ENCODE measurements at places on chromosomes 12 and 14.

GRCh38 chr14:68737086-68737485 lies 55.8 kb downstream of the ZFP36L1 start:
- DNase-seq, result no peak

DNA sequence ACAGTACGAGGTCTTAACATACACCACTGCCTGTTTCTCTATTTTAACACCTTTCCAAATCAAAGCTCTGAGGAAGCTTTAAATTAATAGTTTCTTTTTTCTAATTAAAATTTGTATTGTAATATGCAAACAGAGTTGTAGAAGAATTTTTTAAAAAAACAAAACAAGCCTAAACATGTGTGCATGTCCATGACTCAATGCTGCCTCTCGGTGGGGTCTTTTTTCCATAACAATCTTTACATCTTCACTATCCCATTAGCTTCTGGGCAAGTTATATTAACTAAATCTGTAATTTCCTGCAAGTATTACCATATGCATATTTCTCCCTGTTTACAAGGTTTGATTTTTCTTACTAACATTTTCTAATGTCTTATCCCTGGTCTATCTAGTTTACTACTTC lies 143.9 kb upstream of the NAV3 start:
- DNase-seq, result no peak

DNA sequence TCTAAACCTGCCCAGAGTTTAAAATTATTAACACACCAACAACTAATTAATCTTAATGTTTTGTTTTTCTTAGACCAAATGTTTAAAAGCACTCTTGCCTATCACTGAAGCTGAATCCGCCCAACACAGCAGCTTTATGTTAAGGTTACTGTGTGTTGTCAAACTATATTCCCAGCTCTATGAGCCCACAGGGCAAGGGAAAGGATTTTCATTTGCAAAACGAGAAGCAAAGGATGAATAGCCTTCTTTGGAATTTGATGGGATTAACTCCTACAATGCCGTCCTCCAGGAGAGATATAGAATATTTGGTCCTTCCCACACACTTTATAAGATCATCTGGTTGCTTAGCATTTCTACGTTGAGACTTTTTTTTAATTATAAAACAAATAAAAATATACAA lies 43.7 kb downstream of the DUSP16 start:
- no peak for DNase-seq

DNA sequence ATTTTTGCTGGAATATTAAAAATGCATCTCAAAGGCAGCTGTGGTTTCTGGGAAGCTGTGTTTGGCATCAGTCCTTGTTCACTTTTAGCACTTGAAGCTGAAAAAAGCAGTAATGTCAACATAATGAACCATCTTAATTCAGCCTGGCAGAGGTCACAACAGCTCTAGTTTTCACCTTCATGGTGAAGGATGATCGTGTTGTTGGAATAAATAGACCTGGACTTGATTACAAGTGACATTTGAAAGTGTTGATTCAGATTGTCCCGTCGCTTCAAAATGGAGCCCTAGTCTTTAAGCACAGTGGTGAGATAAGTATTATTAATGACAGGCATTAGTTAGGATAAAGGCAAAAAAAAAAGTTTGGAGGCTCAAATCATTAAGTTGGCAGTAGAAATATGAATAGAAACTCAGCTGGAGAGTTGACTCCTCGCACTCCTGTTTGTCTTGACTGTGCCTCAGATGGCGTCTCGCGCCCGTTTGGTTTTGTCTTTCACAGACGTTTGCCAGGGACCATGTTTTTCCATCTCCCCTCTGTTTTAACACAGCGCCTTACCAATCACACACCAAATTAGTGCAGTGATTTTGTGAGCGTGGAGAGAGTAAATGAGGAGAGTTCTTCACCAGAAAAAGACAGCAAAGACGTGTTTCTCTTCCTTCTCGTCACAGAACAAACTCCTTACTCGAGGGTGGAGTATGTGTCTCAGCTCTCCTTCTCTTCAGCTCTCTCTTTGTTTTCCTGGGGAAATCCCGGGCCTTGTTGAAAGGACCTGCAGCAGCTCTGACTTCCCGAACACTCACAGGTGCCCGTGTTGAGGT lies 53.4 kb upstream of the MMP17 start:
- DNase-seq, result no peak
